ENCODE measurements at places on chromosomes 1 and 21.

GRCh38 chr21:40641042-40641441 is 205.9 kb downstream of the DSCAM start:
- DNase-seq, result no peak

DNA sequence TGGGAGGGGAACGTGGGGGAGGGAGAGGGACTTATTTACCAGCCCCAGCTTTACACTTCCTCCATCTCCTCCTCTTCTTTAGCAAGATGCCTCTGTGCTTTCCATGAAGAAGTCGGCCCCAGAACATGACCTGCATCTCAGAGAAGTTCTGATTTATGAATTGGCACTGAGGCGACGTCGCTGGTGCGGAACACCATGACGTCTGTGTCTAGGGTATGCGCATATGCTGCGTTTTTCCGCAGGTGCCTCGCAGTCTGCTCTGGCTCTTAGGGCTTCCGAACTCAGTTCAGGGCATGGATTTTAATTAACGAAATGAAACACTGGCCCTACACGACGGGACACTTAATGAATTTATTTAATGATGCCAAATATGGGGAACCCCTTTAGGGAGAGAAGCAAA is 510.3 kb downstream of the SMYD3 start:
- no peak for DNase-seq

GRCh38 chr1:59092126-59092525 is 204.8 kb upstream of the FGGY start:
- no peak for DNase-seq

DNA sequence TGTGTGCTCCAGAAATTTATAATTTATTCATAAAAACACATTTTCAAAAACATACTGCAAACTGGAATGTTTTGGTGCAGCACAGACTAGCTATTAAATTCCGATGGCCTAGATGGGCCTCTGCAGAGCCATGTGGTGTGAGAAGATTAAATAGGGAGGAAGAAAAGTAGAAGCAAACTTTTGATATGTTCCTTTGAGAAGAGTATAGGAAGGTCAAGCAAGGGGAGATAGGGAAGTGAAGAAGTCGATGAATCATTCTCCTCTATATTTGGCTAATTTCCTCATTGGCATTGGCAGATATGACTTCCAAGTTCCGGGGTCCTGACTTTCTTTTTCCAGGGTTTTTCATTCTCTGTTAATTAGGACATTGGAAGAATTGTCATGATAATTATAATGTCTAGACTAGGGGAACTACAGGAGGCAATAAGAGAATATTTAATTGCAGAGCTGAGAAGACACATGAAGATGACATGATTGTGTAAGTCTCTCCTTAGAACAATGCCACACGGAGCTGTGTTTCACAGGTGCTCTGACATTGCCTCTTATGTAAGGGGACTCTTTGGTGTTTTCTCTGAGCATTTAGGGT is 19.3 kb upstream of the ZNF326 start:
- no peak for DNase-seq

DNA sequence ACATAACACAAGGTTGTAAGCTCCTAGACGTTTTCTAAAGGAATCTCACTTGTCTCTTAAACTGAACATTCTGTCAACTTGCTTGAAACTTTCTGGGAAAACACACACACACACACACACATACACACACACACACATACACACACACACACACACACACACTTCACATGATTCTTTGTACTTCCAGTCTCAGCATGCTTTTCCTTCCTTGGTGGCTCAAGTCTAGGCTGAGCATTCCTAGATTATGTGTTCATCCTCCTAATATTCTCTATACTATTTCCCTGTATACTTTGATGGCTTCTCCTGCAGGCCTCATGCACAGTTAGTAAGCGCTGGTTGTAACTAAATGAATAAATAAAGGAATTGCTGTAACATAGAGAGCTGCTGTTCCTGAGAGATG is 372.1 kb downstream of the PTPRC start:
- no peak for DNase-seq

- no peak for DNase-seq
These were observed 44.0 kb downstream of the PTAFR start for GRCh38 chr1:28132171-28133167.

DNA sequence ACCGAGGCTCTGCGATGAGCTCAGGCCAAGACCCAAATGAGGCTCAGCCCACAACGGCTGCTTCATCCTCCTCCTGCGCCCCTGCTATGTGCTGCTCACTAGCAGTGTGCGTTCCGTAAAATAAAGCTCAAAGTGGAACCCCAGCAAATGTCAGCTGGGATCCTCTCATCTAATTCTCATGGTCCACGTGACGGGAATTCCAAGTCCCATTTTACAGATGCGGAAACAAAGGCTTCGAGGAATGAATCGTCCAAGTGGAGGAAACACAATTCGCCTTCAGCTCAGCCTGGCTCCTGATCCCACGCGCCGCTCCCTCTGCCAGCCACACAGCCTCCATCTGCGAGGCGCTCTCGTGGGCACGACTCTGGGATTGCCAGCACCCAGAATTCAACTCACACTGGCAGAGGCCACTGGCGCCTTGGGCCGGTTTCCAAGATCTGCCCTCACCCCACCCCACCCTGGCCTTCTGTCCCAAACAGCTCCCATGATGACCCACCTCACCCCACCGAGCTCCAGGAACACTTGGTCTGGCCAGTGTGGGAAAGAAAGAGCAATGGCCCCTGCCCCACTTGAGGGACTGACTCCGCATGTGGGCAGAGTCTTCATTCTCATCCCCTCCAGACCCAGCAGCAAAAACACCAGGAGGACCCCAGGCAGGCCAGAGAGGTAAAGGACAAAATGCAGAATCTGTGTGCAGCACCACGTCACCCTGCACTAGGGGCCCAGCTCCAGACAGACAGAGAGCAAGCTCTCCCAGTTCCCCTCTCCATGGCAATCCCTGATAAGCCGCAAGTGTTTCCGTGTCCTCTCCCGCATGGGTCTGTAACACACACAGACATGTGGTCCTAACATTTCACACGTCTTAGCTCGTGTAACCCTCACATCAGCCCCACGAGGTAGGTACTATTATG is 10.5 kb downstream of the CASZ1 start:
- DNase-seq, result no peak

- DNase-seq, result no peak
These were observed 153.9 kb upstream of the EDN2 start for GRCh38 chr1:41638086-41639024.

GRCh38 chr1:239382666-239383065 is 3.7 kb upstream of the CHRM3 start:
- no peak for DNase-seq

- no peak for DNase-seq
These were observed 40.4 kb upstream of the PIGC start for GRCh38 chr1:172484252-172484651.

Data from coronary artery (tissue), 2 donors.